ENCODE measurements at places on chromosomes 7 and 10.

- no peak for DNase-seq
These were observed 65.1 kb downstream of the GNA12 start for GRCh38 chr7:2779051-2779450.

- DNase-seq: no peak
These were observed 99.7 kb downstream of the AVL9 start for GRCh38 chr7:32594965-32595490.

DNA sequence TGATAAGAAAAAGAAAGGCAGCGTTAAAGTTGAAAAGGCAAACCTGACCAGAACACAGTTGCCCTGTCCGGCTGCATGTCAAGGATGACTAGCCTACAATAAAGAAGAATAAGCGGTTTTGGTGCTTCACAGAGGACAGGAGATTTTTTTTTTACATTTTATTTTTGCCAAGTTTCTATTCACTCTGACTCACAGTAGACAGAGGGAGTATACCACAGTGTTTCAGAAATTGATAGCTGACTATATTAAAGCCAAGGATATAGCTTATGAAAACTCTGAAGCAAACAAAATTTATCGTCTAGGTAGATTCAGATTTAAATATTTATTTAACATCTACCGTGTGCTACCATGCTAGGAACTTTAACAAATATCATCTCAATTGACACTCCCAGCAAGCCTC is 16.9 kb upstream of the POLR1F start:
- no peak for DNase-seq

DNA sequence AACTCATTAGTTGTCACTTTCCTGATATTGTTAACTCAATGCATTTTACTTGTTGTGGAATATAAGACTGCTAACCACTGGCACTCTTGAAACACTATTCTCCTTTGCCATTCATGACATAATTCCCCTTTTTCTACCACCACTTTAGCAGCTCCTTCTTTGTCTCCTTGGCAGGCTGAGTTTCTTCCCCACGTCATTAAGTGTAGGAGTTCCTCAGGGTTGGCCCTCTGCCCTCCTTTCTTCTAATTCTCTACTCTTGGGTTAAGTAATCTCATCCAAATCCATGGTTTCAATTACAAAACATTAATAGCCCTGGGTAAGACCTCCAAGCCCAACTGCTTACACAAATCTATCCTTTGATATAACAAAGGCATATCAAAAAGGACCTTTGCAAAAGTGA is 175.1 kb downstream of the HGF start:
- DNase-seq: no peak

DNA sequence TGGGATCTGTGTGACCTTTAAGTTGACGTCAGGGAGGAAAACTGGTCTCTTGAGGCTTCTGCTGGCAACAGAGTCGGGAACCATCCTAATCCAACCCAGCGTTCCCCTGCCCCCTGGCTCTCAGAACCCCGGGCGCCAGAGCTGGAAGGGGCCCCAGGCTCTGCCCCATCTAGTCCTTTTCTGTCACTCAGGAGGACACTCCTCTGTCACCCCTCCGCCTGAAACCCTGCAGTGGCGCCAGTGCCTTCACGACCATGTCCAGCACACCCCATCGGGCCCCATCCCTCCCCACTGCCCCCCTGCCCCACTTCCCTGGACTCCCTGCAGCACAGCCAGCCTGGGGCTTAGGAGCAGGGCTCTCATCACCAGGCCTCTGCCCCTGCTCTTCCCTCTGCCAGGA is 39.1 kb downstream of the COL13A1 start:
- no peak for DNase-seq

DNA sequence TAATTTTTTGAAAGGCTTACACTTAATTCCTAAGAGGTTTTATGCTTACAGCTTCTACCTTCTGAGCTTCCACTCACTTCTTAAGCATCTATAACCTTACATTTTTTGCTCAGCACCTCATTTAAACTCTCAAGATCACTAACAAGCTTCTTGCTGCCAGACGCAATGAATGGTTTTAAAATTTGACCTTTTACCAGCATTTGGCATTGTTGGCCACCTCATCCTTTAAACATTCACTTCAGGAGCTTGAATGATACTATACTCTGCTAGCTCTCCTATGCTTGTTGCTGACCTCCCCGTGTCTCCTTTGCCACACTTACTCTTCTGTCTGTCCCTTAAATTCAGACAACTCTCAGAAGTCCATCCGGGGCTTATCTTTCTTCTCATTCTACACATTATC is 37.7 kb upstream of the ODAD2 start:
- no peak for DNase-seq
